ENCODE measurements at places on chromosomes 3 and 15. TPM values are rescaled to one million over a fixed set of nuclear protein-coding genes. Genes with fewer than 3 reads are reported as not detected.

The DGKG gene
- polyA plus RNA-seq = 6.7 TPM

The ZNF660 gene
- 0.18 TPM for polyA plus RNA-seq

The ARGFX gene
- not detected for polyA plus RNA-seq

The AHSG gene
- polyA plus RNA-seq = not detected

The TMEM212 gene
- not detected for polyA plus RNA-seq

The TGM4 gene
- not detected for polyA plus RNA-seq

The STRA6 gene
- polyA plus RNA-seq = not detected

The LRRIQ4 gene
- polyA plus RNA-seq = not detected

The ANKRD63 gene
- polyA plus RNA-seq = not detected

The CHDH gene
- polyA plus RNA-seq = 2.0 TPM

The PRR20G gene
- not detected for polyA plus RNA-seq

The SERINC4 gene
- polyA plus RNA-seq = 0.93 TPM

The KLHL25 gene
- 12.1 TPM for polyA plus RNA-seq

The PAK6 gene
- polyA plus RNA-seq = 0.03 TPM

The RETNLB gene
- not detected for polyA plus RNA-seq

The ECE2 gene
- polyA plus RNA-seq = not detected

The SPRED1 gene
- polyA plus RNA-seq = 2.0 TPM

The CAPN3 gene
- 154 TPM for polyA plus RNA-seq

The PSTPIP1 gene
- polyA plus RNA-seq = 1.2 TPM

The COL6A6 gene
- 0.13 TPM for polyA plus RNA-seq

The HESX1 gene
- polyA plus RNA-seq = 0.39 TPM

All from psoas muscle (tissue), 8 donors.